Stimulated activated CD4-positive, alpha-beta T cell treated with anti-CD3 and anti-CD28 coated beads, Interleukin-1b, Interleukin-23, amount 100 ng/mL, for 1 hour (primary cell): ENCODE measurements at places on chromosomes 2 and 18.

GRCh38 chr2:239142806-239143205 lies 258.0 kb downstream of the HDAC4 start:
- no peak for DNase-seq

GRCh38 chr18:35743916-35744315 lies 162.4 kb downstream of the GALNT1 start:
- no peak for DNase-seq

GRCh38 chr2:121944072-121944831 lies 188.8 kb downstream of the TSN start:
- no peak for DNase-seq

GRCh38 chr2:25954199-25954752 lies 28.0 kb downstream of the KIF3C start:
- DNase-seq, result no peak

GRCh38 chr2:199804831-199805230 lies 46.2 kb downstream of the FTCDNL1 start:
- DNase-seq, result no peak

DNA sequence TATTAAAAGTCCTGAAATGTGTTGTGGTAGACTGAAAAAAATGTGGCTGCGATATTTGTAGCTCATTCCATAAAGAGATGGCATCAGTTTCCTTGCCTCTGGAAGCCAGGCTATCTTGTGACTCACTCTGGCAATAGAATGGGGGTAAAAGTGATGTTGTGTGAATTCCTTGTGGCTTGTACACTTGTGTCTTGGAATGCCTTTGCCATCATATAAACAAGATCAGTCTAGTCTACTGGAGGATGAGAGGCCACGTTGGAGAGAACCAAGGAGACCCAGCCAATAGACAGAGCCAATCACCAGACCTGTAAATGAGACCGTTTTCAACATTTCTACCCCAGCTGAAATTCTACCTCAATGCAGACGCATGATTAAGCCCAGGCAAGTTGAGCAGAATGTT lies 254.1 kb downstream of the TRIB2 start:
- DNase-seq, result no peak

- DNase-seq, result no peak
Measured at GRCh38 chr2:14524041-14524802, 108.3 kb upstream of the LRATD1 start.

- DNase-seq, result no peak
Measured at GRCh38 chr2:96856776-96857666, 795 bp downstream of the ANKRD39 start.

- no peak for DNase-seq
Measured at GRCh38 chr2:85754313-85755095, 713 bp downstream of the ATOH8 start.

GRCh38 chr2:191204433-191204832 lies 40.8 kb upstream of the MYO1B start:
- no peak for DNase-seq

DNA sequence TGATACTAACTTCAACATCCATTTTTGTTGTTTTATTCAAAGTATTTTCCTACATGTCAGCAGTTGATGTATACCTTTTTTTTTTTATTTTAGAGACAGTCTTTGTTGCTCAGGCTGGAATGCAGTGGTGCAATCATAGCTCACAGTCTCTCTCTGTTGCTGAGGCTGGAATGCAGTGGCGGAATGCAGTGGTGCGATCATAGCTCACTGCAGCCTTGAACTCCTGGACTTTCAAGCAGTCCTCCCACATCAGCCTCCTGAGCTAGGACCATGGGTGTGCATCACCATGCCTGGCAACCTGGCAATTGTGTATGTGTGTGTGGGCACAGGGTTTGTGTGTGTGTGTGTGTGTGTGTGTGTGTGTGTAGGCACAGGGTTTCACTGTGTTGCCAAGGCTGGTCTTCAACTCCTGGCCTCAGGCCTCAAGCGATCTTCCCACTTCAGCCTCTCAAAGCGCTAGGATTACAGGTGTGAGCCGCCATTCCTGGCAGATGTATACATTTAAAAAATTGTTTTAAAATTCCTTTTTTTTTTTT lies 24.8 kb downstream of the SANBR start:
- DNase-seq, result no peak

DNA sequence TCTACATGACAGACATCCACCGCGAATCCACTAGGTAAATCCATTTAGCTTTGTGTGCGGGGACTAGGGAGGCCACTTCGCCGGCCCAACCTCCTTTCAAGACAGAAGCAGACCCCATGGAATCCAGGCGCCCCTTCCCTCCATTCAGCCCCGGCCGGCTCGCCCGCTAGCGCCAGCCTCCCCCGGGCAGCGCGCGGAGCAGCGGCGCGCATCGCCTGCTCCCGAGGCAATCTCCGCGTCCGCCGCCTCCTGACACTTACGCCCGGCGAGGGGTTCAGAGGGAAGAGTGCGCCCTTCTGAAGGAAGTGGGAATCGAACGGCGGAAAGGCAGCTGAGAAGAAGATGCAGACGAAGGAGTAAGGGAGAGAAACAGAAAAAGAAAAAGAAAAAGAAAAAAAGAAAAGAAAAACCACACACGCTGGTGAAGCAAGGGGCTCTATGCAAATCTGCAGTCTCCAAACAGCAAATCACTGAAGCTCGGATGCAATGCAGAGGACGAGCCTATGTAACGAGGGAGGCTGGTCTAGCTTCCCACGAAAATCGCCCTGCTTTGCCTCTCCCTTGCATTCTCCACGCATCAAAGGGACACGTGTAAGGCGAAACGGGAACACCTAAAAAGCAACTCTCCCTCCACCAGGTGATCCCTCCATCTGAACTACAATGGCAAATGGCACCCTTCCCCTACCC lies 684.4 kb downstream of the NRXN1 start:
- no peak for DNase-seq

DNA sequence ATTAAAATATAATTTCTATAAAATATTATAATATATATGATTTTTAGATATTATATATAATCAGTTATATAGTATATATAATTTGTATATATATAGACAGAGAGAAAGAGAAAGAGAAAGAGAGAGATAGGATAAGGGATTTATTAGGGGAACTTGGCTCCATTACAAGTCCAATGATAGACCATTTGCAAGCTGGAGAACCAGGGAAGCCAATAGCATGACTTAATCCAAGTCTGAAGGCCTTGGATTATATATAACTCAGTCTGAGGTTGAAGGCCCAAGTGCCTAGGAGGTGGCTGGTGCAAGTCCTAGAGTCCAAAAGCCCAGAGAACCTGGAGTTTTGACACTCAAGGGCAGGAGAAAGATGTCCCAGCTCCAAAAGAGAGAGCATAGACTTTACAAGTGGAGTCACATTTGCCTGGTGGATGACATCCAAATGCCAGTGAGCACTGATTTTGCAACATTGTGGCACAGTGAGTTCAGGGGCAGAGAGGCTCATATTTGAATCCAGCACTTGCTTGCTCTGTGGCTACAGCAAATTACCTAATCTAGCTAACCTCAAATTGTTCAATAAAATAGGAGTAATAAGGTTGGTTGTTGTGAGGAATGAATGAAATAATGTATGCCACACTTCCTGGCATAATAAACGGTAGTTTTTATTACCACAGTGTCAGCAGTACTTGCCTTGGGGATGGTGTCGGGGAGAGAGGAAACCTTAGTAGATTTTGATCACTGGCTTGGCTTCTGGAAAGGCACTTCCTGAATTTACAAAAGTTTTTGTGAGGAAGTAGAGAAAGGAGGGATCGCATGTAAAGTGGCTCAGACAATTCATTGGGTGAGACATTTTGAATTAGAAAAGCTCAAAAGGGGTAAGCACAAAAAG lies 69.6 kb upstream of the CD28 start:
- no peak for DNase-seq
